ENCODE measurements at places on chromosomes 6 and 20.
A peak's percentile ranks its signal among the peaks of the same experiment; 100 is the strongest.

DNA sequence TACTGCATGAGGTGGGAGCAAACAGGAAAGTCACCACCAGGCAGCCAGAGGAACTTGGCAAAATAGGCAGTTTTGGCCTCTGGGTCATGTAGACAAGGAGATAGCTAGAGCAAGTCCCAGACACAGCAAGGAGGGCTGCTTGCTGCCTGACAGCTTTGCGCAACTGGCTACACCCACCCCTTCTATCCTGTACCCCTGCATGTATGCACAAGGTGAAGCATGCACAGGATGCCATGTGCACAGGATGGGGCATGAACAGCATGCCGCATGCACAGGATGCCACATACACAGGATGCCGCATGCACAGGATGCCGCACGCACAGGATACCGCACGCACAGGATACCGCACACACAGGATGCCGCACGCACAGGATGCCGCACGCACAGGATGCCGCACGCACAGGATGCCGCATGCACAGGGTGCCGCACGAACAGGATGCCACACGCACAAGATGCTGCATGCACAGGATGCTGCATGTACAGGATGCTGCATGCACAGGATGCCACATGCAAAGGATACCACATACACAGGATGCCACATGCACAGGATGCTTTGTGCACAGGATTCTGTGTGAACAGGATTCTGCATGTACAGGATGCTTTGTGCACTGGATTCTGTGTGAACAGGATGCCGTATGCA, 104.9 kb upstream of the IYD start:
- no peak for DNase-seq

- DNase-seq, result no peak
These were observed 222.4 kb downstream of the TSHZ2 start for GRCh38 chr20:53194306-53195290.

DNA sequence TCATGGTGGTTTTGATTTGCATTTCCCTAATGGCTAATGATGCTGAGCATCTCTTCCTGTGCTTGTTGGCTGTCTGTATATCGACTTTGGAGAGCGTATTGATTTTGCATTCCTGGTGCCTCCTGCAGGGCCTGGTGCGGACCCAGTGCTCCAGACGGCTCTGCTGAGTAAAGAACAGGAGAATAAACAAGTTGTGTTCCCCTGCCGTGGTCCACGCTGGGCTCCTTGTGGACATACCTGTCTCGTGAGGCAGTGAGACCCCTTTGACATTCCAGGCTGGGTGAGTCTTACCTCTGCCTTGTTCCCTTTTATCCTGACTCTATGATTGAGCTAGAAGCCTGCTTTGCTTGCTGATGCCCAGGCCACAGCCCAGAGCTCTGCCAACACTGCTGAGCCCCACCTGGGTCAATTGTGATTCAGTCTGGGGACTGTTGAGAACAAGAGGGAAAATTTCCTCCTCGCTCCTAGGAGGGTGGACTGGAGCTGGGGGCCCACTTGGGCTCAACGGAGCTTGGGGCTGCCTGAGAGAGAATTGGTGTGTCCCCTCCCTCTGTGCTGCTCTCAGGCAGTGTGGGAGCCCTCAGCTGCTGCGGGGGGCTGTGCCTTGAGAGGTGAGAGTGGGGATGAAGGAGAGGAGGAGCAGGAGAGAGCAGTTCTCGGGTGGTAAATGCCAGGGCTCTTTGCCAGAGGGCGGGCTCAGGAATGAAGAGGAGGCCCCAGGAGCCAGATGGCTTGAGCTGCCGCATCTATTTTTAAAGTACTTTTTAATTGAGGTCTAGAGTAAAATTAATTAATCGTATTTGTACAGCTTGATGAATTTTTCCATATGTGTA, 43.7 kb upstream of the PMEPA1 start:
- no peak for DNase-seq

DNA sequence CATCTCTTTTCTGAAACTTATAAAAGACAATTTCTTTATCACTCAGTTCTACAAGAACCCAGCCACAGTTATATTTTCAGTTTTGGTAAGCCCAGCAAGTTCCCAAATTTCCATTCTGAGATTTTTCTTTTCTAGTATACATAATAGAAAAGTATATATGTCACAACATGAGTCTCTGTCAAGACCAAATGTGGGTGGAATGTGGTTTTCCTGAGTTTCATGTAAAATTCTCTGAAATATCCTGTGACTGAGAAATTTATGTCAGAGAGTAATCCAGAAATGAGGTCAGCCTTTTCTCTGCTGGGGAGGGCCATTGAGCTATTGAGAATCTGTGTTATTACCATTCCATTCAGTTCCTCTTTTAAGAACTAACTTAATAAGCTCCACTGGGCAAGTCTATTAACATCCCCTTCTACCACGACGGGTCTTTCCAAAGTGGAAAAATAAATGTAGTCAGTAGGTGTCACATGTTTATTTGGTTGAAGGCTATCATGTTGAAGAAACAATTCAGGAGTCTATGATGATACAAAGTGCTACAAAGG, 100.7 kb upstream of the HMGN3 start:
- peak; percentile 24 for DNase-seq

- no peak for DNase-seq
These were observed 228.6 kb downstream of the TBC1D7 start for GRCh38 chr6:13099771-13100170.

DNA sequence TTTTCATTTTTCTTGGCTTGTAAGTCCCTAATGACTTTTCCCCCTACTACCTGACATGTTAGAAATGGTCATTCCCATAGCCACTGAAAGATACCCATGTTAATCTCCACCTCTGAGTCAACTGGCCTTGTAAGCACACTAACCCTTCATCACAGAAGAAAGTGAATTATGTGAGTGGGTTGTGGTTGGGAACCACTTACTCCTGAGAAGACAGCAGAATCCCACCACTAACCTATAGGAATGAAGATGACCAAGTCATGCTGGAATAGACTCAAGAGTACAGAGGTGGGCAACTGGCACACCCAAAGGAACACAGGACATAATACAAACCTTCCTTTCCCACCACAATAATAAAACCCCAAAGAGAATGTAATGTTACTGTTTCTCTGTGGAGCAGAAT, 30.1 kb downstream of the RAMACL start:
- DNase-seq, result peak; percentile 63

DNA sequence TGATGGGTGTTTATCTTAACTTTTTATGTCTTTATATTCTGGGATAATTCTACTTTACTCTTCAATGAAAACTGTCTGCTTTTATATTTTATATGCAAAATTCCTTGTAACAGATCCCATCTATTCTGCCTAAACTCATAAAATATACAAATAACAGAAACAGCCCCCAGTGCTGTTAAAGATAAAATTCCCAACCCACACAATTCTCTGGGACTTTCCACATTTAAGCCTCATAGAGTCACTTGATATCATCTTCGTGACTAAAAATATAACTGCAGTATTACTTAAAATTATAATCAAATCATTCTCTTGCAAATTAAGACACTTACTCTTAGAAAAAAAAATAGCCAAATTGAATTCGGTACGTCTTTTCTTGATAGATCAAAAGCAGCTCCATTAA, 60.2 kb downstream of the INSM1 start:
- DNase-seq, result no peak

- no peak for DNase-seq
These were observed 64.0 kb downstream of the FOXA2 start for GRCh38 chr20:22520381-22520780.

DNA sequence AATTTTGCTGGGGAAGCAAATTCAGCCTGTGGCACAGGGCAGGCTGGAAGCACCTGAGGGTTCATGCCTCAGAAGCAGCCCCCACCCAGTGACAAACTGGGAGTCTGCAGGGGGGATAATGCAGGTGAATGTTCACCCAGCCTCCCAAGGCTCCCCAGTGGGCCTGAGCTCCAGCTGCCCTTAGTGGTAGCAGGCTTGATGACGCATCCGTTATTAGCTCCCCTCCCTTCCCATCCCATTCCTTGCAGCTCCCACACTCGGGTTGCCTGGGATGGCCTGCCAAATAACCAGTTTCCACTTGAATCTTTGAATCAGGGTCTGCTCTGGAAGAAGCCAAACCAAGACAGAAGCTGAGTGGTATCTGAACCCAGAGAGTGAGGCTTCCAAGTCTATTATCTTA, 15.8 kb downstream of the KCNK15 start:
- peak; percentile 17 for DNase-seq

DNA sequence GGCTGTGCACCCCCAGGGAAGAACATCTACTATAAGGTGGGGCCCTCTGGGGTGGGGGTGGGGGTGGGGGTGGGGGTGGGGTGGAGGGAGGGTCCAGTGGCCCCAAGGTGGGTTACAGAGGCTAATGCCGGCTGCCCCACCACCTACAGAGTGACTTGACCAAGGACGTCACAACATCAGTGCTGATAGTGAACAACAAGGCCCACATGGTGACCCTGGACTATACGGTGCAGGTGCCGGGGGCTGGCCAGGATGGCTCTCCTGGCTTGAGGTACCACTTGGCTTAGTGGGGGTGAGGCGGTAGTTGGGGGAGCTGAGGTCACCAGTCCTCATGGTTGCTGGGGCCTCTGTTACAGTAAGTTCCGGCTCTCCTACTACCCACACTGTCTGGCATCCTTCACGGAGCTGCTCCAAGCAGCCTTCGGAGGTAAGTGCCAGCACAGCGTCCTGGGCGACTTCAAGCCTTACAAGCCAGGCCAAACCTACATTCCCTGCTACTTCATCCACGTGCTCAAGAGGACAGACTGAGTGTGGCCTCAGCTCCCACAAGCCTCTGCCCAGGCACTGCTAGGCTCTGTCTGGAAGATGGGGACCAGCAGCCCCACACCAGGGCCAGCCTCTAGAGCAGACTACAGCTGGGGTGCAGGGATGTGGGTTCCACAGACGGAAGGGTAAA, 2.8 kb downstream of the GNMT start:
- DNase-seq, result no peak

DNA sequence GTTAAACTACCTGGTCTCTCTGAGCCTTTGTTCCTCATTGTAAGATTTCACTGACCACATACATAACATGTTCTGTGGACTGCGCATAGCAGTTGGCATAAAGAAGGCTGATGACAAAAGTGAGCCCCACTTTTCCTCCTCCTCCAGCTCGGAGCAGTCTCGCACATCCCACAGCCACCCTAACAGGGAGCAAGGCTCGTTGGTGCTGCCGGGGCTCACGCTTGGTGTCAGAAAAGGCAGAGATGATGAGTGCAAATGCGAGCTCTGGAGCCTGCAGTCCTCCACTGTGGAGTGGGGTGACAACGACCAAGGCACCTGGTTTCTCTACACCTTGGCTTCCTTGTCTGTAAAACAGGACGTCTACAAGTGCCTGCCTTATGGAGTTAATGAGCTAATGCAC, 9.7 kb downstream of the TGM3 start:
- no peak for DNase-seq

DNA sequence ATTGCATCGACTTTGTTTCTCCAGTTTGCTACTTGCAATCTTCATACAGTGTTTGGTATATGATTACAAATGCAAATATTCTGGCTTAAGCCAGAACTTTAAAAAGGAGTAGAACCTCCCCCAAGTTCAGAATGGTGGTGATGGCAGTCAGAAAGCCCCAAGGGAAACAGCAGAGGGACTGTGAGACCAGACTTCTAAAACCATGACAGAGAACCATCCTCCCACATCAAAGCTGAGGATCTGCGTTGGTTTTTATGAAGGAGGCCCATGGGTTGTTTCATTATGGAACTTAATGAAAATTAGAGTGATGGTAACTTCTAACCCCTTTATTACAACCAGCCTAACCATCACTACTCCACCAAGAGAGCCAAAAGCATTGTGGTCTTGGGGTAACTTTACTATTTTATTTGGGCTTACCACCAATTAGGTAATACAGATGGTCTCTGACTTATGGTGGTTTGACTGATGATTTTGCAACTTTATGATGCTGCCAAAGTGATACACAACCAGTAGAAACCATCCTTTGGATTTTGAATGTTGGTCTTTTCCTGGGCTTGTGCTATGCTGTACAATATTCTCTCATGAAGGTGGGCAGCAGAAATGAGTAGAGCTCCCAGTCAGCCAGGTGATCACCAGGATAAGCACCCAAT, 10.9 kb upstream of the MRS2 start:
- peak; percentile 12 for DNase-seq

DNA sequence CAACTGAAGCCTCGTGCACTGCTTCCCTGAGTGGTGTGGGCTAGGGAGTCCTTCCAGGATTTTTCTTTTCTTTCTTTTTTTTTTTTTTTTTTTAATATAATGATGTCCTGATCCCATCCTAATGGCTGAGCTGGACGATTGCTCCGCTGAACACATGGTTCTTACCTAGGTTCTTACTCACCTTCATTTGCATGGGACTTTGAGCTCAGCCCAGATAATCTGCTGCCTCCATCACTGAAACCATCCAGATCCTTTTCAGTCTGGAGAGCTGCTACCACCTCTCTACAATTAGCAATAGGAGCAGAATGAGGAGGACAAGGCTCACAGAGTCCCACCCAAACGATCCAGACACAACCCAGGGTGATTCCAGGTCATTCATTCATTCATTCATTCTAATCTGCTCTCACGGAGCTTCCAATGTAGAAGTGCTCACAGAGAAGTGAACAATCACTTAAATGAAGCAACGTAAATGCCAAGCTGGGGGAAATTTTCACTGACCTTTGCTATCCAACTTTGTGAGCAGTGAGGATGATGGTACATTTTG, 246.3 kb upstream of the RREB1 start:
- no peak for DNase-seq

- DNase-seq, result peak; percentile 92
These were observed 75.6 kb upstream of the RNF24 start for GRCh38 chr20:4090756-4091489.

DNA sequence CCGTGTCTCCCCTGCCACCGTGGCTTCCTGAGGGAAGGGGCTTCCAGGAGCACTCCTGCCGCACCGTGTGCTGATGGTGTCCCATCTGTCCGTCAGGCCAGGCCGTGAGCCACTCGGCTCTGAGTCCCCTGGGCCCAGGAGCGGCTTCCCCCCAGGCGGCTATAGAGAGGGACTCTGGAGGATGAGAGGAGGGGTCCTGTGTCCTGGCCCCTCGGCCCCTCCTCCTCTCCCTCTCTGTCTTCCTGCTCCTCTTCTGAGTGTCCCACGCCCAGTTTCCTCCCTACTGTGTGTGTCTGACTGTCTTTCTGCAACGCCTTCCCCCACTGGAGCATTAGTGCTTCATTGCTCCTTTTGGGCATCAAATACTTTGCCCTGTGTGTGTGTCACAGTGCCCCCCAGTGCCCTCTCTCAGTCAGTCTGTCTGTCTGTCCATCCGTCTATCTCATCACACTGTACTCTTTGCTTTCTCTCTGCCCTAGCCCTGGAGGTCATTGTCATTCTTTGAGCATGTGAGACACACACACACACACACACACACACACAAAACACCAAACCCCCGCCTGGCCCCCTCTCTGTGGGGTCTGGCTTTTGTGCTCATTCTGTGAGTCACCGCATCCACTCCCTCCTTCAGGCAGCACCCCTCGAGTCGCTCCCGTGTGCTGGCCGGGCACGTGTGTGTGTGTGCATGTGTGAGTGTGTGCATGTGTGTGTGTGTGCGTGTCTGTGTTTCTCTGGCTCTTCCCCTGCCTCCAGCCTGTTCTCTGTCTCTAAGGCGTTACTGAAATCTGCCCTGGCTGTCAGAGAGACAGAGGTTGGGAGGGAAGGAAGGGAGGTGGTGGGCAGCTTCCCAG, 71.9 kb downstream of the SRC start:
- DNase-seq, result peak; percentile 25
